Airway epithelial cell (primary cell): ENCODE measurements at places on chromosomes 6 and 20. TPM values are rescaled to one million over a fixed set of nuclear protein-coding genes. Genes with fewer than 3 reads are reported as not detected.

The SLC26A8 gene
- total RNA-seq = not detected in 2 replicates

The HLA-DQA1 gene
- not detected in 2 replicates for total RNA-seq

The COL21A1 gene
- 0.28 and 0.42 TPM in 2 replicates for total RNA-seq

The C6orf132 gene
- total RNA-seq = 36.0 and 50.2 TPM in 2 replicates

The DNAH8 gene
- total RNA-seq = not detected in 2 replicates
